ENCODE measurements at places on chromosomes 3 and 15.
A peak's percentile ranks its signal among the peaks of the same experiment; 100 is the strongest.

GRCh38 chr3:43004282-43004681 lies 25.2 kb downstream of the GASK1A start:
- DNase-seq, result peak; percentile 22

DNA sequence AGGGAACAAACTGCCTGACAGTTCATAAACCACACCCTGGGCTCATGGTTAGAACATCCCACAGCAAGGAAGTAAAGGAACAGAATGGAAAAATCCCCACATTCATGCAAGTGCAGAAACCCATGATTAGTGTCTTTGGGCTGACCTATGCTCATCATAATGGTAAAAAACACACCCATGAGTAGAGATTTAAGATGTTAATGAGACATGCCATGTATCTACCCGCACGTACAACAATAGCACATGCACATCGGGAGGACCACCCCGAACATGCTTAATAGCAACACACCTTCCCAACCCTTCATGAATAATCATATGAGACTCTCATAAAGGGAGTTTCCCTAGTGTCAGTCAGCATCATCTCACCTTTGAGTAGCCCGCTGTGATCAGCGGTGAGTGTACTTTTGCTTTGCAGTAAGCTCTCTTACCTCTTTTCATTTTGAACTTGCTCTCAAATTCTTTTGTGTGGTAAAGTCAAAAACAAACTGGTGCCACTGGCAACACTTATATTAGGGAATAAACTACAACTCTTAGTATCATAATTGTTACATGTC lies 23.2 kb downstream of the ZBED2 start:
- DNase-seq, result peak; percentile 69

DNA sequence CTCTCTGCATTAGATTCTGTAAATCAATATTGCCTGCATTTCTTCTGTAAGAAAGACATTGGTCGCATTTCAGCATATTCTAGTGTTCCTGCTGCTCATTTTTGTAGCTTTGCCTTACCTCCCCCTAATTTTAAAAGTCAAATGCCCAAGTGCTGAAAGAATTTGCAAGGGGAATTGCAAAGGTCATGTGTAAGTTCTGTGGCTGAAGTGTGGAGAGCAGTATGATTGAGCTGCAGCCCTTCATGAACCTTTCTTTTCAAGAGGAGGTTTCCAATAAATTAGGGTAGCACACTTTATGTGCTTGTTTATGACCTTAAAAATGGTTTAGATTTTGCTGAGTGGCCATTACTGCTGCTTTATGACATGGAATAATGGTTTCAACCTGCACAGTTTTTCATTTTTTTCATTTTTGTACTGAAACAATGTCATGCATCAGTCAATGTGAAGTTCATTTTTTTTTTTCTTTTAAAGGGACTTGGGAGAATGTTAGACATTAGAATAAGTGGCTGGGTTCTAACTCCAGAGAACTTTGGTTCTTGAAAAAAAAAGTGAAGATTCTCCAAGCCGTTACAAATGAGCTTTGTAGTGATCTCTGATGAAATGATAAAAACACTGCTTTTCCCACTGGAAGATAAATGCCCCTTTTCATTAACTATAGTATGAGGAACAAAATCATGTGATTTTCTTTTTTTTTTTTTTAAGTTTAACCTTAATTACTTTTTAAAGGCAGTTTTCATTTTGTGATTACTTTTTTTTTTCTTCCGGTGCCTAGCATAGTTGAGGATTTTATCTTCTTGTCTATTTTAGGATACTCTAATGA lies 99.6 kb downstream of the MITF start:
- no peak for DNase-seq

GRCh38 chr15:32828507-32829186 lies 110.8 kb downstream of the GREM1 start:
- DNase-seq, result no peak

- DNase-seq, result no peak
Measured at GRCh38 chr15:25839638-25840156, 23.4 kb downstream of the ATP10A start.

GRCh38 chr3:128780101-128780837 lies 54.3 kb downstream of the RAB7A start:
- DNase-seq, result no peak

DNA sequence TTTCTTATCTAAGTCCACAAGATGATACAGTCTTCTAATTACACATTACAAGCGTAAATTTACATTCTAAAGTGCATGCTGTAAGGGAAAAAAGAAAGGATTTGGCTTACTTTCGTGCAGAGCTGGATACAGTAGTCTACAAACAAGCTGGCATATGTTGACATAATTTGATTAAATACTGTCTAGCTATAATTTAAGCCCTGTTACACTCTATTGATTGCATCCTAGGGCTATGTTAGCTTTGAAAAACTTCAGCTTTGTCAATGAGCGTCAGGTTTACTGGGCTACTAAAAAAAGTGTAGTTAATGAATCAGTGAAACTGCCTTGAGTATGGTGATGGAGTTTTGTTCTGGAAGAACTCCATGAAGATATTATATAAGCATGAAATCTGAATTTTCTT lies 24.5 kb upstream of the PLCL2 start:
- no peak for DNase-seq

DNA sequence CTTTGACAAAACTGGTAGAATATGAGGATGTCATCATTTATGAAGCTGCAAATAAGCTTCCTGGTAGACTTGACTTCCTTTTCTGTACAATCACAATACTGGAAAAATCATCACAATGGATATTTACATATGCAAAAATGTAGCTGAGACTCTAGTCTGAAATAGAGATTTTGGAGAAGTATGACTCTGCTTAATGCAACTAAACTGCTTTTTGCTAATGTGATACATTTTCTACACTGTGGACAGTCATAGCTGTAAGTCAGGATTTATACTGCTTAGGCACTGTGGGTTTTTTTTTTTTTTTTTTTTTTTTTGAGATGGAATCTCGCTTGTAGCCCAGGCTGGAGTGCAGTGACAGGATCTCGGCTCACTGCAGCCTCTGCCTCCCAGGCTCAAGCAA lies 34.5 kb upstream of the ST3GAL6 start:
- no peak for DNase-seq

GRCh38 chr3:98541695-98542094 lies 9.9 kb downstream of the GPR15 start:
- no peak for DNase-seq

GRCh38 chr3:6799264-6799915 lies 61.5 kb upstream of the GRM7 start:
- DNase-seq, result peak; percentile 66

DNA sequence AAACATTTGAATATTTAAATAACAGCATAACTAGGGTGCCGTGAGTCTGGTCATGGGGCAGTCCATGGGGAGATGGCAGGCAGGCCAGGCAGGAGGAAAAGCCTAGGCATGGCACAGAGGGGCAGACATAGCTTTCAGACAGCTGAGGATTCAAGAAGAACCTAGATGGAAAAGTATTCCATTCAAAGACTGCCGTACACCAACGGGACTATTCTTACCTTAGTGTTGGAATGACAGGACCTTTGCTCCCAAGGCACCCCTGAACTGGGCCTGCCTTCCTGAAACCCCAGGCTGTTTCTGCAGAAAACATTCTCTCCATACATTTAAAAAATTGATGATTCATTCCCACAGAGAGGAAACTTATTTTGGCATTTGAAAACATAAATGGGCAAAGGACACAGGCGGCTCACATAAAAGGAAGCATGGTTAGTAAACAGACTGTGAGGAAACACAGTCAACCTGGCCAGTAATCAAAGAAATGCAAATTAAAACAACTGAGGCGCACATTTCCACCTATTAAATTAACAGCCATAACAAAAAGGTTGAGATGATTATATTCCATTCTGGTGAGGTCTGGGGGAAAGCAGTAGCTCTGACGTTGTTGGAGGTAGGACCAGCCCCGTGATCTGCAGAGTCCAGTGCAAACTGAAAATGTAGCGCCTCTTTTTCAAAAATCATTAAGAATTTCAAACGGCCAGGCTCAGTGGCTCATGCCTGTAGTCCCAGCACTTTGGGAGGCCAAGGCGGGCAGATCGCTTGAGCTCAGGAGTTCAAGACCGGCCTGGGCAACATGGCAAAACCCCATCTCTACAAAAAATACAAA lies 71.3 kb upstream of the SMAD3 start:
- no peak for DNase-seq

GRCh38 chr3:74614107-74614967 lies at the start of gene CNTN3:
TSS of gene CNTN3 (minus strand) at chr3:74614659. CDS start at chr3:74521112, 93,547 bp downstream.
- DNase-seq, result no peak

DNA sequence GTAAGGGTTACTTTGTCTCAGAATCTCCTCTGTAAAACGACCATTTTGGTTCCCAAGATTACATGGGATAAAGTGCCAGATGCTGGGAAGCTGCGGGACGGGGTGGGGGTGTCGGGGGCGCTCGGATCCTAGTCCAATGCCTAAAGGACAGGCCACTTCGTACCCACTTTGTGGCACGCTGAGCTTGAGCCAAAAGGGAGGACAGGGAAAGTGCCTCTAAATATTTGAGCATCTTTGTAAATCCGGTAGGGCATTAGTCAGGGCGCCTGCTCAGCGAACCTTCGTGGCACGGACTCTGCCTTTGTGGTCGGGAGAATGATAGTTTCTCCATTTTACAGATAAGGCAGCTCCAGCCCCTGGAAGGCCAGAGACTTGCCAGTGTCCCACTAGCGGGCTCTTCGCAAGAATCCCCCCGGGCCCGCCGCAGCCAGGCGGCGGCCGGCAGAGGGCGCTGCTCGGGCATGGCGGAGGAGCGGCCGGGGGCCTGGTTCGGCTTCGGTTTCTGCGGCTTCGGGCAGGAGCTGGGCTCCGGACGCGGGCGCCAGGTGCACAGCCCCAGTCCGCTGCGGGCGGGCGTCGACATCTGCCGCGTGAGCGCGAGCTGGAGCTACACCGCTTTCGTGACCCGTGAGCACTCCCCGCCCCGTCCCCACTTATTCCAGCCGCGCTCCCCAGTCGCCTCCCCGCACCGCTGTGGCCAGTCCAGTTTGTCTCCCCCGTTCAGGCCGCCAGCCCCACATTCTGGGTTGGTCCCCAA lies 1.8 kb downstream of the RCCD1 start:
- DNase-seq, result peak; percentile 81

Measured in activated CD4-positive, alpha-beta T cell treated with anti-CD3 and anti-CD28 coated beads for 36 hours (primary cell).